ENCODE measurements at places on chromosomes 3 and 15.
A peak's percentile ranks its signal among the peaks of the same experiment; 100 is the strongest.

GRCh38 chr3:119609301-119609700 lies 11.6 kb downstream of the PLA1A start:
- no peak for DNase-seq

DNA sequence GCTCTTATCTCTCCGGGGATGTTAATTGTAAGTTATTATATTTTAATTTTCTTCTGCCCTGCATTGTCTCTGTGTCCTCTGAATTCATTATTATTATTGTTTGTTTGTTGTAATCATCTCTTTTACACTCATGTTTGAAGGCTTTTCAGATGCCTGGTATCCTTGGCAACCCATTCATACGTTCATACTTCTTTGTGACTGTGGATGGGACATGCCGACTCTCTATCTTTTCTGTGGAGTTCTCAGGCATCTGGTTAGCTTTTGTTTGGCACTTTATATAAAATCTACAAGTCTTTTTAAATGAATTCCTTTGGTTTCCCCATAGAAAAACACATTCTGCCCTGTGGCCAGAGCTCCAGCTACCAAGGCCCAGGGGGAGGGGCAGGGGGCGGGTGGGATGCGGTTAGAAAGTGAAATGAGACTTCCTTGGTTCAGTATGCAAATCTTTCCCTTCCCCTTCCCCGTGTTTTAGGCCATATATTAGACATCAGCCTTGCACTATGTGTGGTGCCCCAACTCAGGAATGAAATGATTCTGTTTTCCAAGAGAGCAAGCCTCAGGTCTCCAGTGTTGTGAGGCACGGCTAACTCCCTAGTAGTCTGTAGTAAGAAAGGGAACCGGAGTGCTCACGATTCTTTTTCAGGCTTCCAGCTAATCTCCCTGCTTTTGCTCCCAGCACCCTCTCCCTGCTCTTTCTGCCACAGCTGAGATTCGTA lies 79.2 kb downstream of the SST start:
- no peak for DNase-seq

- DNase-seq: no peak
These were observed 86.9 kb downstream of the ASB7 start for GRCh38 chr15:100689131-100689899.

DNA sequence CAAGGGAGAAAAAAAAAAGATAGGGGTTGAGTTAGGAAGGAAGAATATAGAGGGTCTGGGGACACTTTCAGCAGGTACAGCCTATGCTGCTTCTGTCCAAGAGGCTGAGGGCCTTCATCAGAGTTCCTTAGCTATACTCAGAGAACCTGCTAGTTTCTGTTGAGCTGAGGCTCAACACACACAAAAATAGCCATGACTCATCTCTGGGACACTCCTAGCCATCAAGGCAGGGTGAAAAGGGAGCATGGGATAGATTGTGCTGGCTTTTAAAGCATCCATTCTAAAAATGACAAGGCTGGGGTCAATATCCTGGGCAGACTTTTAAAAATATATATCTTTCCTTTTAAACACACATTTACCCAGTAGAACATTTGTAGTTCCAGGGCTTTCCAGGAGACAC lies 2.8 kb upstream of the RTP2 start:
- DNase-seq: no peak

DNA sequence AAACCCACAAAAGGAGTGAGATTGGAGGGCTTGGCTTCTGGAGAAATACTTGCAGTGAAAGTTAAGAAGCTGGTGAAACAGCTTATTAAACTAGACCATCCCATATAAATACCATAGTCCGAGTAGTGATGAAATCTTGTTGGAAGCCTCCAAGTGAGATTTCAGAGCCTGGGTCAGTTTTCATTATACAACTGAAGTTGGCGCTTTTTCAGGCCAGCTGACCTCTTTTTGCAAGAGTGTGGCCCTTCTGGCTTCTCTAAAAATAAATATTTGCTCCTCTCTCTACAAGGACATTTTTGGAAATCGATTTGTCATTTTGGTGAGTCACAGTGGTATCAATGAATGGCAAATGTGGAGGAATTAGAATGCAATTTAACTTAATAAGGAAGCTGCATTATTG lies 51.2 kb upstream of the THRB start:
- no peak for DNase-seq

DNA sequence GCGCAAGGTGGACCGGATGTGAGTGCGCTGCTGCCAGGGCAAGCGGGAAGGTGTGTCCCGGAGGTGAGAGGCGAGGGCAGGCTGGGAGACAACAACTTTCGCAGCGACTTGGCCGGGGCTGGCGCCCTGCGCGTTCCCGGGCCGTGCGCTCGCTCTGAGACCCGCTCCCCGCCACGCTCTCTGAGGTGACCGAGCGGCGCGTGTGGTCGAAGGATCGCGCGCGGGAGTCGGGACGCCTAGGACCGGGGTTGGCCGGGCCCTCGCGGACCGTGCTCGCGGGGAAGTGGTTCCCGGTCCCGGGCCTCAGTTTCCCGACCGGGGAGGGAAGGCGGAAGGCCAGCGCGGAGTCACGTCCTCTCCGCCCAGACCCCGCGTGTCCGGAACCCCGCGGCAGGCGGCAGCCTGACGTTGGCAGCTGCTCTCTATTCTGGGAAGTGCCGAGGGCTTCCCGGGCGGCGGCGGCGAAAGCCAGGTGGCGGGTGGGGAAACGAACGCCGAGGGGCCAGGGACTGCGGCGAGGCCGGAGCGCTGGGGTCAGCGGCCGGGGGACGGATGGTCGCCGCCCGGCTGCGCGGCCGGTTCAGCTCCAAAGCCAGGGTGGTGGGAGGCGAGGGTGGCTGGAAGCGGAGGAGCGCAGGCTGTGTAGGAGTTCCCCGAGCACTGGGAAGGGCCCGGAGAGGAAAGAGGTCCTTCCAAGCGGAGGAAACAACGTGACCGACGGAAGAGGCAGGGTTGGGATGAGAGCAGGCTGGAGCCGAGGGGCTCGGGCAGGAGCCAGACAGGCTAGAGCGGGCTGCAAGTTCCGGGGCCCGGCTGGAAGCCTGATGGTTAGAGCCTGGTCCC lies 1.0 kb upstream of the IGF2BP2 start:
- DNase-seq: no peak

- no peak for DNase-seq
These were observed 40.1 kb upstream of the RASGRF1 start for GRCh38 chr15:79130535-79131130.

GRCh38 chr3:138567403-138567802 lies 26.7 kb downstream of the CEP70 start:
- DNase-seq: no peak

DNA sequence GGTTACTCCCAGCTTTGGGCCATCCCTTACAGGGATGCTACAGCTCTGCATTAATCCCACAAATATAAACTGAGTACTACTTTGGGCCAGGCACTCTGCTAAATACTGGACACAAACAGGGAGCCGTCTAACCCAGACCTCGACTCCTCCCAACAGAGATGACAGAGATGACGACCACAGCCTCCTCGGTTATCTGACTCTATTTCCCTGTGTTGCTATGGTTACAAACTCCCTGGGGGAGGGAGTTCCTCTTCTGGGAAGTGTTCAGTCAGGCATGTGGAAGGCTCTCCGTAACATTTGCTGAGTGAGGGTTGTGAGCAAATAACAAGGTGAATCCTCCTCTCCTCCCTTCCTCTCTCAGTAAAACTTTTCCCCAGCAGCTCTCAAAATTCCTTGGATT lies 6.7 kb upstream of the CMTM7 start:
- DNase-seq: no peak

- peak; percentile 57 for DNase-seq
These were observed 35.6 kb upstream of the GYG1 start for GRCh38 chr3:148955544-148956346.

- no peak for DNase-seq
These were observed 81.1 kb upstream of the PDZRN3 start for GRCh38 chr3:73705792-73706191.

GRCh38 chr3:62007036-62007435 lies 366.3 kb downstream of the FEZF2 start:
- no peak for DNase-seq

GRCh38 chr3:147975165-147975564 lies 566.0 kb downstream of the ZIC1 start:
- no peak for DNase-seq

DNA sequence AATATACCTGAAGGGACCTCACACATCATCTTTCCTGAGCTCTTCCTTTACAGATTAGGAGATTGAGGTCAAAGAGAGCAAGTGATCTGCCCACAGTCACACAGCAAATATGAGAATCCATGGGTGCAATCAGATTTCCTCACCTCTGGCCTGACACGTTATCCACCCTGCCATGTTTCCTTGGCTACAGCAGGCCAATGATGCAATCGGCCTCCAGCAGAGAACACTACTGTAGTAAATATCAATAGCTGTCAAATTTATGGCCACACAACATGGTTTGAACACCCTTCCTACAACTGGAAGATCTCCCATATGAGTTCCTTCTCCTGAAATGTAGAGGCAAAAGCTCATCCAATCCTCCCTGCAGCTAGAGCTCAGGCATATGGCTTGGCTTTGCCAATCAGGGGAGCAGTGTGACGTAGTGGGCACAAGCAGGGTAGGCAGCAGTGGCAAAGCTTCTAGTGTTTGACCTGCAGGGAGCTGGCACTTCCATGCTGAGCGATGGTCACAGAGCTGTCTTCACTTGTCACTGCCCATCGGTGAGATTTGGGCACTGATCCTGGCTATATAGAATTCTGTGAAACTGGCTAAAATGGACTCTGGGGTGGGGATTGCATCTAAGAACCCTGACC lies 271.3 kb downstream of the TJP1 start:
- DNase-seq: no peak

GRCh38 chr3:130779486-130779885 lies 32.9 kb upstream of the PIK3R4 start:
- no peak for DNase-seq

DNA sequence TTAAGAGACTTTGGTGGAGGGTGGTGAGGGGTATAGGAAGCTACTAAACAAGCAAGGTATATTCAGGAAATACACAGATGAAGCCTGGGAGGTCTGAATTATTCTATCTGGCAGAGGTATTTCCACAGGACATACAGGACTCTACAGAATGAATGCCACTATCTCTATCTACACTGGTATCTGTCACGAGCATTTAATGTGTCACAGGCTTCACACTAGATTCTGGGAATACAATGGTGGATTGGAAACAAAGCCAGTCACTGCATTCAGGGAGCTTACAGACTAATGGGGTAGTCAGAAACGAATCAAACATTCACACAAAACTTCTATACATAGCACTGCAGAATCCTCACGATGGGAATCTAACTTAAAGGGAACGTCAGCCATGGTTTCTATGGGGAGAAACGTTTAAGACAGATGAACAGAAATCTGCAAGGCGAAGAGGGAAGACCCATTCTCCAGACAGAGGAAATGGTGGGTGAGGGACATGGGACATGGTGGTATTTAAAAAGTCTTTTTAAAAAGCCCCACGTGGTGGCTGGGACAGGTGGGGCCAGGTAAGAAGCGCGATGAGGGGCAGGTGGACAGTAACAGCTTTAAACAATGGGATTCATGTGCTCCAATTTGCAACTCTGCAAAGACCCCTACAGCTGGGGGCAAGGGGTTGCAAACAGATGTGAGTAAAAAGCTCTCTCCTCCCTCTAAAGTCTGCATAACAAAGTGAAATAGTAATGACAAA lies 16.5 kb downstream of the LRIG1 start:
- no peak for DNase-seq

DNA sequence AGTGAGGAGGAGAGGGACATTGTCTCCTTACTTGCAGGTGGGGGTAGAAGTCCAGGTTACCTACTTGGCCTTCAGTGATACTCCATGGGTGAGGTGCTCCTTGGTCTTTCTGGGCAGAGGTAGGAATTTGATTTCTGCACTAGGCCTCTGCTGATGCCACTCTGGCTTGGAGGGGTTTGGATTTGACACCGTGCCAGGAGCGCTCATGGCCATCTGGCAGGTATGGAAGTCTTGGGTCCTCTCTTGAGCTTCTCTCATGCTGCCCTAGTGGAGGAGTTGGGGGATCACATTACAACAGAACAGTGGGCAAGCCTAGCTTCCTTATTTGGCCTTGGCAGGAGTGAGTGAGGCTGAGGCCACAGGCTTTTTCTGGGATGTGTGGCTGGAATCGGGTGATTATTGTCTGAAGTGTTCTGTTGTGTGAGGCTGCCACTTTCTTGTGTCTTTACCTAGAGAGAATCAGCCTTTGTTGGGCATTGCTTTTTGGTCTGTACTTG lies 525.0 kb downstream of the GABRG3 start:
- DNase-seq: no peak

- DNase-seq: no peak
These were observed 435.4 kb upstream of the ATP11B start for GRCh38 chr3:182357928-182358327.

- DNase-seq: no peak
These were observed 570.1 kb upstream of the CBLB start for GRCh38 chr3:106438887-106439286.

GRCh38 chr15:64092075-64092820 lies 1.4 kb downstream of the CIAO2A start:
- DNase-seq: no peak

DNA sequence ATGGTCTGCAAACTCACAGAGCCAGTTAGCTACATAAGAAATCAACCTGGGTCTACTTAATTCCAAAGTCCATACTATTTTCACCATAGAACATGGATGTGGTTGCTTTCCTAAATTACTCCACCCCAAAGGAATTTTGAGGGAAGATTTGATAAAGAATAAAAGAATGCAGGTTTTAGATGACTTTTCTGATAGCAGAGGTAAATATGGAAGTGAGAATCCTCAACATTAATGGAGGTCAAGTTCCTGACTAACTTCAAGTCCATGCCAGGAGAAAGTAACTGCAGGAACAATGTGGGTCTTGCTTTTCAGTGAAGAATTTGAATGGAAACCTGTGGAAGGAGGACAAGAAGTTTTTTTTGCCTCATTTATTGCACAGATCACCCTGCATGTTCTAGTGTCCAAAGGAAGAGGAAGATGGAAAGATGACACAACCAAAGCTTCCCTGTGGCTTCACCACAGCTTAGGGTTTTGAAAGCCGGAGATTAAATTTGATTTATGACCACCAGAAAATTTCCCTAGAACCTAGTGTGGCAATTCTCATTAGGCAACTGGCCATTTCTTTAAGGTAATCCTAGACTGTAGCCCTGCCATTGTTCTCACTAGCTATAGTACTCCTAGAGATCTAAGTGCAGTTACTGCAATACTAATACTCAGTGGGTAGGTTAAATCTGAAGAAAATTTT lies 429.7 kb downstream of the RAP2B start:
- DNase-seq: no peak

GRCh38 chr3:195004512-195005250 lies 266.3 kb downstream of the XXYLT1 start:
- DNase-seq: no peak

GRCh38 chr15:77632534-77633133 lies at the start of gene LINGO1:
Gene LINGO1, minus strand, starts transcription at chr15:77632912. Its CDS starts 597 bp downstream, at chr15:77632315.
- no peak for DNase-seq

GRCh38 chr15:62781081-62781497 lies 261.5 kb upstream of the TPM1 start:
- DNase-seq: no peak

GRCh38 chr3:52879090-52879489 lies 18.3 kb downstream of the STIMATE start:
- no peak for DNase-seq

- no peak for DNase-seq
These were observed 166.1 kb downstream of the PYDC2 start for GRCh38 chr3:191627064-191627463.

DNA sequence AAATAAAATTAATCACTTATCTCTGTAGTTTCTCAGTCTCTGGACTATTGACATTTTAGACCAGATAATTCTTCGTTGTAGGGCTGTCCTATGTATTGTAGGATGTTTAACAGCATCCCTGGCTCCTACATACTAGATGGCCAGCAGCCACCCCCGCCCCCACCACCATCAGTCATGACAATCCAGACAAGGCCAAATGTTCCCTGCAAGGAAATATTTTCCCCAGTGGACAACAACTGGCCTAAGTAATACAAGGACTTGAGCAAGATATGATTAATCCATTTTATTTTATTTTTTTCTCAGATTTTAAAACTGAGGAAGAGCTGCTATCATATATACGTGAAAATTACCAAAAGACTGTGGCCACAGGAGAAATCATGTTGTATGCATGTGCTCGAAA lies 23.8 kb downstream of the TICRR start:
- DNase-seq: no peak

All from bone marrow (tissue), 2 donors.